Stomach (tissue), 19 donors: ENCODE measurements at places on chromosomes 5 and 9. TPM values are rescaled to one million over a fixed set of nuclear protein-coding genes. Genes with fewer than 3 reads are reported as not detected.

GRCh38 chr5:76388236-76388635 lies 14.8 kb upstream of the IQGAP2 start:
- DNase-seq = no peak
- H3K36me3 ChIP-seq = no peaks in the 10 kb centered on the region
- peaks cover 55% of the 10 kb centered on the region for H3K4me1 ChIP-seq
- no peaks in the 10 kb centered on the region for H3K27me3 ChIP-seq

Gene SLC34A3
- not detected for total RNA-seq

Gene THBS4
- total RNA-seq = 6.7 TPM

Gene PITX1
- total RNA-seq = 30.3 TPM

- H3K27ac ChIP-seq = no peak overlapping the region
- H3K27me3 ChIP-seq = no peaks in the 10 kb centered on the region
- H3K36me3 ChIP-seq = no peaks in the 10 kb centered on the region
- DNase-seq = no peak
- no peak overlapping the region for H3K4me3 ChIP-seq
Measured at GRCh38 chr5:115309751-115310370, 13.4 kb upstream of the CCDC112 start.
